Skeletal muscle tissue (tissue), 5 donors: ENCODE measurements at places on chromosomes 4 and X. TPM values are rescaled to one million over a fixed set of nuclear protein-coding genes. Genes with fewer than 3 reads are reported as not detected.

The COL25A1 gene
- total RNA-seq, result 3.7 TPM

The GABRE gene
- total RNA-seq, result 41.8 TPM

The ADAM29 gene
- not detected for total RNA-seq

The CLDN22 gene
- total RNA-seq, result not detected

The ODAPH gene
- not detected for total RNA-seq

The FREM3 gene
- total RNA-seq, result under 0.01 TPM

The HDX gene
- 2.6 TPM for total RNA-seq

The AMER1 gene
- total RNA-seq, result 5.7 TPM

The TLR10 gene
- total RNA-seq, result 0.52 TPM

The PTCHD1 gene
- total RNA-seq, result 0.52 TPM

The ZDHHC9 gene
- total RNA-seq, result 17.7 TPM

The SPOCK3 gene
- total RNA-seq, result 1.0 TPM

The OPHN1 gene
- 16.7 TPM for total RNA-seq

The ZAR1 gene
- not detected for total RNA-seq

The SPANXN4 gene
- not detected for total RNA-seq

The ADGRL3 gene
- 59.0 TPM for total RNA-seq

The RAI2 gene
- 0.52 TPM for total RNA-seq

The CCKAR gene
- total RNA-seq, result not detected

The DGKK gene
- not detected for total RNA-seq

The HOPX gene
- 15.7 TPM for total RNA-seq

The ZNF630 gene
- 2.1 TPM for total RNA-seq

The HTN1 gene
- total RNA-seq, result not detected

The SPACA5 gene
- total RNA-seq, result not detected

The CA5B gene
- 4.2 TPM for total RNA-seq

The TMEM35A gene
- total RNA-seq, result 1.6 TPM

The TEX13B gene
- not detected for total RNA-seq

The SUPT20HL2 gene
- total RNA-seq, result not detected

The GPR143 gene
- total RNA-seq, result 0.52 TPM

The NKX6-1 gene
- total RNA-seq, result not detected

The FMR1 gene
- 33.9 TPM for total RNA-seq

The HS6ST2 gene
- total RNA-seq, result 19.8 TPM

The ADH1B gene
- 33.4 TPM for total RNA-seq
